Activated T-cell treated with anti-CD3 and anti-CD28 coated beads, Interleukin-2, amount 50 U/mL, for 48 hours (primary cell): ENCODE measurements at places on chromosomes 1 and 21.

- no peak for DNase-seq
Measured at GRCh38 chr1:111906816-111907215, 82.7 kb downstream of the KCND3 start.

DNA sequence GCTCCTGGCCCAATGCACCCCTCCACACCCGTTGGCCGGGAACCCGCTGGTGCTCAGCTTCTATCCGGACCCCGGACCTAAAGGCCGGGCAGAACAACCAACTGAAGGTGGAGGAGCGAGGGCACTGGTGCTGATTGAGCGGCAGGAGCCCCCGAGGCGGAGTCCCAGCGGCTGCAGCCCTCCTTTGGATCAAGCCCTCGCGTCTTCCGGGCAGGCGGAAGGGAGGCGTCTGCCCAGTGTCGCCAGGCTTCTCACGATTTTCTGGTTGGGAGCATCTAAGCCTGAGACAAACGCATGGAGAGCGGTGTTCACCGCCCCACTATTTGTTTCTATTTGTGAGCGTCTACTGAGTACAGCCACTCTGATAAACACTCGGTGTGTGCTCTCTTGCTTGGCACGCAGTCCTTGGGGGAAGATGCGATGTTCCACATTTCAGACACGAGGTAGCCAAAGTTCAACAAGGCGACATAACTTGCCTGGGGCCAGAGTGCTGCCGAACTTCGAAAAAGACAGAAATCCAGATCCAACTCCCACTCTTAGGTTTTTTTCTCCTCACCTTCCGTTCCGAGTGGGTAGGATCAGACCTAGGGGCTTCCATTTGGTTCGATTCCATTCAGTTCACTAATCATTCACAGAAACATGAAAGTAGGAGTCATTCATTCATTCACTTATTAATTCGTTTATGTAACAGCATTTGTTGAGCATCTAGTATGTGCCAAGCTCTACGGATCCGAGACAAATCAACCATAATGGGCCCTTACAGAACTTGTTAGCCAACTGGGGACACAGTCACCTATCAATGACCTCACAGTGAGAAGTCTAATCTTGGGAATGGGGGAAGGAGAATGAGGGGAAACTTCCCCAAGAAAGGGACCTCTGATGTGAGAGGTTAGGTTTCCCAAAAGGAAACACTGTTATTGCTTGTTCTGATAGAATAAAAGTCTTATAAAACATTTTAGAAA is 4.9 kb upstream of the DMRTA2 start:
- peak; percentile 37 for DNase-seq

DNA sequence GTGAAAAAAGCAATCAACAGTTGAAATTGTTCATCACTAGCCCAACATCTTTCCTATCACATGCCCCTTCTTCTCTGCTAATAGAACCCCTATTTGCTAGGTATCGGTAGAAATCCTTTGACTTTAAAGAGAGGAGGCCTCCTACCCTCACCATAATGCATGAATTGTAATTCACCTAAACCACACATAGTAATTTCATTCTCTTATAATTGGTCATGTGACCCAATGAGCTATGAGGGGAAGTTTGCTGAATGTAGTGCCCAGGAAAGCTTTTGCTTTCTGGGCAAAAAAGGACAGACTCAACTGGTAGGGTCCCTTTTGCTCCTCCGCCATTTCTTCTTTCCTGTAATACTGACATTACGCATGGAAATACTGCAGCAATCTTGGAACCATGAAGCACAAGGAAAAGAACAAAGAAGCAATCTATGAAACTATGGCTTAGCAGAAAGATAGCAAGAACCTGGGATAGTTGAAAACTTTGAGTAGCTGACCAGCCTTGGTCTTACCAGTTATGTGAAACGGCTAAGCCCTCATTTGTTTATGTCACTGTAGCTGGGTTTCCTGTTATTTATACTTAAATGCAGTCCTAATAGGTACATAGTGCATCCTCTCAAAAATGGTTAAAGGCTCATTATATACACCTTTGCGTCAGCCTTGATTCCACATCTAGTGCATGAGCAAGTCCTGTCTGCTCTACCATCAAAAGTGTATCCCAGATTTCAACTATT is 10.2 kb upstream of the CHI3L2 start:
- no peak for DNase-seq

- DNase-seq: peak; percentile 34
Measured at GRCh38 chr1:26283279-26283853, 3.5 kb downstream of the SH3BGRL3 start.

DNA sequence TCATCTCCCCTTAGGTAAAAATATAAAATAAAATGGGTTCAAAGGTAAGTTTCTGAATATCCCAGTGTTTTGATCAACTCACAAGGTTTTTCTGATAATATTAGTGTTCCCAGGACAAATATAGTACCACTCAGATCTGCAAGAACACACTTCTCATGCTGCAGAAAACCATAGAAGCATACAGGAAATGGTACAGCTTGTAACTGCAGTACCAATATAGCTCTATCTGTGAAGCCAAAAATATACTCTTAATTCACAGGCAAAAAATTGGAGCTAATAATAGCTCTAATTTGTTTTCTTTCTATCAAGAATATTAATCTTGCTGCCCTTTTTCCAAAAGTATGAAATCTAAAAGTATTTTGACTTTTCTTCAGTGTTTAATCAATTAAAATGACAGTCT is 13.2 kb downstream of the VPS45 start:
- DNase-seq: no peak

DNA sequence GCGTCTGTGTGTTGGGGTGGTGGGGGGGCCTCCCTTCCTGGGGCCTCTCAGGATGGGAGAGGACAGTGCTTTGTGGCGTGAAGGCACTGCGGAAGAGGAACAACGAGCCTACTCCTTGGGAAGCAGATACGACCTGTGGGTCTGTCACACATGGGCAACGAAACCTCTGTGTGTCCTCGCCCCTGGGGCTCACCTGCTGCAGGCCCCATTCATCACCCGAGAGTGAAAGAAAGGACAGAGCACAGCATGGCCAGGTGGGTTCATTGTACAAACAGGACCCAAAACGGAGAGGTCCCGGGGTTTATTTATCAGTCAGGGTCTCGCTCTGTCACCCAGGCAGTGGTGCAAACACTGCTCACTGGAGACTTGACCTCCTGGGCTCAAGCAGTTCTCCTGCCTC is 40.1 kb upstream of the LIN9 start:
- DNase-seq: no peak

DNA sequence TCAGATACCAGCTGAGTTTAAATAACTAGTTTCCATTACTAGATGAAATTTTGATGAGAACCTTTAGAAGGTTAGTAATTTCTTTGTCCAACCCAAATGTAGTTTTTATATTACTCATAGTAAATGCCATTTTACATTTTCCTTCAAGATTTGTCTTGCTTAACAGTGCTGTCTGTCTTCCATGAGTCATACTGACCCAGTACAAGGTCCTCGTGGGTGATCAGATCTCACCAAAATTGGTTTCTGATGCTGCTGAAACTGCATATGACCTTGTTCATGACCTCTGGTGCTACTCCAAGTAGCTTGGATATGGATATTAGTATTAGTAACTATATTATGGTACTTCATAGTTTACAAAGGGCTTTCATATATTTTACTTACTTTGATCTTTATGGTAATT is 207.1 kb downstream of the RYR2 start:
- no peak for DNase-seq

- DNase-seq: no peak
Measured at GRCh38 chr1:42231253-42231652, 66.7 kb upstream of the GUCA2A start.

GRCh38 chr1:231847612-231848397 is 221.2 kb downstream of the DISC1 start:
- DNase-seq: no peak

DNA sequence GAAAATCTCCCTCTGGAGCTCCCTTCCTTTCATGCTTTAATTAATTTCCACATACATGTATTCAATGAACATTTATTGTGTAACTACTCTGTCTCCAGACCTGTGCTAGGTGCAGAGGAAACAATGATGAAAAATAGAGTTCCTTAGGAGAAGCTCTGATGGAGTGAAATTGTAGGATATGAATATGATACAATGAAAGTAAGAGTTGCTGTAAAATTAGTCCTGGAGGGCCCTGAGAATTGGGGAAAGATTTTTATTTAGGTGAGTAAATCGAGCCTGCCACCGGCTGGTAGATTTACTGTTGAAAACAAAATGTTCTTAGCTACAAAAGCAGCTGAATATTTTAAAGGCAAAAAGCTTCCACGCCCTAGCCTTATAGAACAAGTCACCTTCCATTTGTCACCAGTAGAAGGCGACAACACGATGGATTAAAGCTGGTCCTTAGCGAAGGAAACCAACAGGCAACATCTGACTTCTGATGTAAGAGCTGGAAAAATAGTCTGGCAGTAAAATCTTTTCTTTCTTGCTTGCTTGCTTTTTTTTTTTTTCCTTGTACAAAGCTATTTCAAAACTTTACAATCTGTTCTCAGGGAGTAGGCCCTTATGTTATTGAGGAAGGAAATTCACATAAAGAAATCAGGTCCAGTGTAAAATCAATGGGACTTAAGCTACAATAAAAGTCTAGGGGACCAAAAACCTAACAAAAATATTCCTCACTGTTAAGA is 82.0 kb upstream of the ROR1 start:
- DNase-seq: no peak

GRCh38 chr1:8388732-8389562 is 71.0 kb downstream of the SLC45A1 start:
- DNase-seq: no peak

DNA sequence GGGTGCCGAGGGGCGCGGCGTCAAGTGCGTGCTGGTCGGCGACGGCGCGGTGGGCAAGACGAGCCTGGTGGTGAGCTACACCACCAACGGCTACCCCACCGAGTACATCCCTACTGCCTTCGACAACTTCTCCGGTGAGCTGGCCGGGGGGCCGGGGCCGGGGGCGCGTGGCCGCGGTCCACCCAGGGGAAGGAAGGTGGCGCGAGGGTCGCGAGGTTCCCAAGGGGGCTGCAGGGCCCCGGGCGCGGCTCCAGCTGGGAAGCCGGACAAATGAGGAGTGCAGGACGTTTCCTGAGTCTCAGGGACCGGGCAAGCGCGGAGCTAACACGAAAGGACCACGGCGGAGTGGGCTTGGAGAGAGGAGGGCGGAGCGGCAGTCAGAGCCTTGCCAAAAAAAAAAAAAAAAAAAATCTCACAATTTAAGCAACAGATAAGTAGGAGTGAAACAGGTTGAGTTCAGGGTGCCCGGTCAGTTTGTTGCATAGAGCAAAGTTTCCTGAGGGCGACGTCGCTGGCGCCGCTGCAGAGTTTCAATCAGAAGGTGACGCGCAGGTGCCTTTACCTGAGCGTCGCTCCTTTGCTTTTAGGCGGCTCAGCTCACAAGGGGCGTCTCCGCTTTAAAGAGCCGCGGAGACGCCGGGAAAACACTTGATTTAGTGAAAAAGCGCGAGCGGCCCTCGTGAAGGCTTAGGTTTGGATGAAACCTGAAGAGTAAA is 750 bp downstream of the RHOU start:
- peak; percentile 33 for DNase-seq

- no peak for DNase-seq
Measured at GRCh38 chr1:61638911-61639605, 85.9 kb downstream of the TM2D1 start.

DNA sequence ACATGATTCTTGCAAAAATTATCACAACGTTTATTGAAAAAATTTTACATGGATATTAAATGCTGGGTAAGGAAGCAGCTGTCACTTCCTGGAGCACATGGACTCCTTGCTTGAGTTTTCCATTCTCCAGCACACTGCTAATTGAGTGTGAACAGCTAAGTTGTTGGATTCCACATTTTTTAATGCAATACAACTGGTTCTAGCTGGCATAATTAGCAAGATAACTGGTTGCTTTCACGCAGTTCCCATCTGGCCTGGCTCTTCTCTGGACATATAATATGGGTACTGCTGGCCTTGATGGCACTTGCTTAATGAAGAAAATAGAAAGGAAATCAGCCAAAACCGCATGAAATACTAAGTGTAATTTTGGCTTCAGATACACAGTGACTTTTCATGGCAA is 26.6 kb downstream of the RGS21 start:
- no peak for DNase-seq

GRCh38 chr1:215890438-215890837 is 323.3 kb downstream of the KCTD3 start:
- no peak for DNase-seq

DNA sequence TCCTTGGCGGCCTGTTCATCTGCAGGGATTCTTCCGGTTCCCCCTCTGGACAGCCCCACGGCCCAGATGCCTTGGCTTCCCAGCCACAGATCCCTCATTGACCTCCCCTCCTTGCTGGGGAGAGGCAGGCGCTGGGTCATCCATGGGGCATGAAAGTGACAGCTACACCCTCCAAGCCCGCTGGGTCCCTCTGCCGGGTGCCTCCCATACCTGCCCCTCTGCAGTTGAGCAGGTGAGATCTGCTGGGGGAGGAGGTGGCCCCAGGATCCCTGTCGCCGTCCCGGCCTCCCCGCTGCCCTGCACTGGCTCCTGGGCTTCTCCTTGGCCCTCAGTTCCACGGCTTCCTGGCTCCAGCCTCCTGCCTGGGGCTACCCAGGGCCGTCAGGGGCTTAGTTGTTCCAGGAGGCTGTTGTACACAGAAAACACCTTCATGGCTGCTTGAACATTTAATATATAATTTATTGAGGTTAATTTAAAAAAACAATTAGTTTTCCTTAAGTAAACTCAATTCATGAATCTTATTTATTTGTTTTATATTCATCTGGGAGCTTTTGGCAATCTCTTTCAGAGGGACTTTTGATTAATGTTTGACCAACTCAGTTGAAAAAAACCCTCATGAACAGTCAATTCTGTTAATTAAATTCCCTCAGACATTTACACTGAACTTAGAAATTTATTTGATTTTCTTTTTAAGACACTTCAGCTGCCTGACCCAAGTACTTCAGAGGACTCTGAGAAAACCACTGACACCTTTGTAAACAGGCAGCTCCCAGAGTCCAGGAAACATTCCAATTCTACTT is 67.6 kb upstream of the ABCG1 start:
- DNase-seq: no peak

- no peak for DNase-seq
Measured at GRCh38 chr1:192474080-192474683, 101.4 kb upstream of the RGS1 start.

DNA sequence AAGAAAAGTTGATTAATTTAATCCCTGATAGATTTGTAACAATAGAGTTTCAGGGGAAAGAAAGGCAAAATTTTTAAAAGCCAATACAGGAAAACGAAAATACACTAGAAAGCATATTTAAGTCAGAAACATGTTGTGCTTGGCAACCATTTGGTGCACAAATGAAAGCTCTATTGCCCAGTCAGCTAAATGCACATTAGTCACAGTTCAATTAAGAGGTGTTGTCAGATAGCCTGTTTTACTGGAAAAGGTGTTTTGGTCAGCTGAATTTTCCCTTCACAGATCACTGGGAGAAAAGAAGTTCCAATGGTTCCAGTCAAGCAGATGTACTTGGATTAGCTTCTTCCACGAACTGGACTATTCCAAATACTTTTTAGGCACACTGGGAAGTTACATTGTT is 25.4 kb downstream of the RGS4 start:
- no peak for DNase-seq
